ENCODE measurements at places on chromosomes 6 and 20. TPM values are rescaled to one million over a fixed set of nuclear protein-coding genes. Genes with fewer than 3 reads are reported as not detected.

DNA sequence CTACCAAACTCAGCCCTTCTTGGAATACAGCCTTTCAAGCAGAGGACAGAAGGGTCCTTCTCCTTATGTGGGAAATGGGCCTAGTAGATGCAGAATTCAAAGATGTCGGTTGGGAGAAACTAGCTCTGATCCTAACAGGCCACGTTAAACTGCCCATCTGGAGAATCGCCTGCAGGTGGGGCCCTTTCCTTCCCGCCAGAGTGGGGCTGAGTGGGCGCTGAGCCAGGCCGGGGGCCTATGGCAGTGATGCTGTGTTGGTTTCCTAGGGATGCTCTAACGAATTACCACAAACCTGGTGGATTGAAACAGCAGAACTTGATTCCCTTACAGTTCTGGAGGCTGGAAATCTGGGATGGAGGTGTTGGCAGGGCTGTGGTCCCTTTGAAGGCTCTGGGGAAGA lies 9.1 kb downstream of the MAPK13 start:
- H3K4me1 ChIP-seq: peaks cover 4% of the 10 kb centered on the region
- no peak for DNase-seq
- H3K27me3 ChIP-seq: no peaks in the 10 kb centered on the region
- no peak overlapping the region for H3K27ac ChIP-seq

BMP2 gene
- 17.6 TPM for total RNA-seq

ADGRG6 gene
- 139 TPM for total RNA-seq

DNA sequence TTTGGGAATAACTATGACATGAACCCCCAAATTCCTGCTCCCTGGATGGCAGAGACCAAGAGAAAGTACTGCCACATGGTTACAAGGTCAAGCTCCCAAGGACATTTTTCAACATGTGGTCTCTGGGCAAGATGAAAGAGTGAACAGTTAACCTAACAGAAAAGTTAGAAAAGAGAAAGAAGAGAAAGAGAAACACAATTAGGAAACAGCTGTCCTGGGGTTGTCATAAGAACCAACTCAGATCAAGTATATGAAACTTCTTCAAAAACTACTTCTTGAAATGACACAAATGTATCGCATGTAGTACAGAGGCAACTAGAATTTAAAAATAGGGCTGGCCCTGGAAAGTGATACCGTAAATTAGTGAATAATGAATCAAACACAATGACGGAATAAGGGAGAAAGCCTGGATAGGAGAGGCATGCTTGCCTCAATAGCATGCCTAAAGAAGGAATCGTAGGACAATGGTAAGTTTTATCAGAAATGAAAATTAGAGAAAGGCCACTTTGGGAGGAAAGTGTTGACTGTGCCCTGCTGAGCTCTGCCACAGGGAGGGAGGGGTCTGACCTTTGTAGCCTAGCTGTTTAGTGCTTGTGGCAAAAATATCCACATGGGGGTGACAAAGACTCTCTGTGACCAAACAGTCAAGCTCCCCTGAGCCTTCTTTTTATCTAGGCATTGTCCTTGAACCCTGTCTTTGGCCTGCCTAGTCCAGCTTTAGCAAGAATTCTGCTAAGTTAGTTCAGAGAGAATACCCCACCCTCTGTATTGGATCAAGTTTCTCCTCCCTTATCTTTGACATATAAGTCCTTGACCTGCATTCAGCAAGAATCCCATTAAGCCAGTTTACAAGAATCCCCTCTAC lies 4.3 kb upstream of the DCBLD1 start:
- peaks cover 29% of the 10 kb centered on the region for H3K4me1 ChIP-seq
- H3K4me3 ChIP-seq: no peak overlapping the region
- H3K27me3 ChIP-seq: peaks cover 8% of the 10 kb centered on the region

DNA sequence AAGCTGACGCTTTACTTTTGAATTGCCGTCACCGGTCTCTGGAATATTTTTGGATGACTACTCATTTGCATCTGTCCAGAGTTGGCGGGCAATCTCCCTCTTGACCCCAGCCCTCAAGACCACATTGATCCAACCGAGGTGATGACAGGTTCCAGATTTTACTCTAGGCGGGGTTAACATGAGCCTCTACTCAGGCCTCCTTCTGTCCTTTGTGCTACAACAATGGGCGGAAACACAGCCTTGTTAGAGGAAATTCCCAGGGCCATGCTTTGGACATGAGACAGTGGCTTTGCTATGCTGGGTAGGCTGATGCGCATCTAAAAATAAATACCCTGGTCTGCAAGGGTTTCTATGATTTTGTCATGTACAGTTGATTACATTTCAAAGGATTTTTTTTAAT lies 27.0 kb upstream of the ADGRF5 start:
- H3K27ac ChIP-seq: no peak overlapping the region
- no peaks in the 10 kb centered on the region for H3K36me3 ChIP-seq
- H3K4me3 ChIP-seq: no peak overlapping the region
- no peak for DNase-seq
- H3K4me1 ChIP-seq: no peaks in the 10 kb centered on the region

TREM2 gene
- total RNA-seq: not detected

GRCh38 chr20:38001981-38002380 lies 31.3 kb downstream of the TTI1 start:
- H3K36me3 ChIP-seq: peaks cover 21% of the 10 kb centered on the region
- no peaks in the 10 kb centered on the region for H3K4me1 ChIP-seq
- no peaks in the 10 kb centered on the region for H3K27me3 ChIP-seq
- no peak for DNase-seq

NNAT gene
- 87.4 TPM for total RNA-seq

- H3K36me3 ChIP-seq: peaks cover 20% of the 10 kb centered on the region
- H3K4me3 ChIP-seq: no peak overlapping the region
- H3K27ac ChIP-seq: no peak overlapping the region
- H3K27me3 ChIP-seq: no peaks in the 10 kb centered on the region
These were observed 5.5 kb downstream of the SIRT5 start for GRCh38 chr6:13579911-13580310.

GRCh38 chr6:34645627-34646026 lies 50.9 kb downstream of the ILRUN start:
- no peaks in the 10 kb centered on the region for H3K27me3 ChIP-seq
- no peak for DNase-seq
- no peak overlapping the region for H3K27ac ChIP-seq
- H3K4me1 ChIP-seq: peaks cover 1% of the 10 kb centered on the region

All from progenitor cell of endocrine pancreas (in vitro differentiated cells).